Effector memory CD4-positive, alpha-beta T cell (primary cell): ENCODE measurements at places on chromosomes 16 and 17.

GRCh38 chr17:73760439-73760758 is 116.2 kb upstream of the SDK2 start:
- H3K27ac ChIP-seq = no peak overlapping the region
- H3K36me3 ChIP-seq = no peaks in the 10 kb centered on the region
- no peak for DNase-seq

DNA sequence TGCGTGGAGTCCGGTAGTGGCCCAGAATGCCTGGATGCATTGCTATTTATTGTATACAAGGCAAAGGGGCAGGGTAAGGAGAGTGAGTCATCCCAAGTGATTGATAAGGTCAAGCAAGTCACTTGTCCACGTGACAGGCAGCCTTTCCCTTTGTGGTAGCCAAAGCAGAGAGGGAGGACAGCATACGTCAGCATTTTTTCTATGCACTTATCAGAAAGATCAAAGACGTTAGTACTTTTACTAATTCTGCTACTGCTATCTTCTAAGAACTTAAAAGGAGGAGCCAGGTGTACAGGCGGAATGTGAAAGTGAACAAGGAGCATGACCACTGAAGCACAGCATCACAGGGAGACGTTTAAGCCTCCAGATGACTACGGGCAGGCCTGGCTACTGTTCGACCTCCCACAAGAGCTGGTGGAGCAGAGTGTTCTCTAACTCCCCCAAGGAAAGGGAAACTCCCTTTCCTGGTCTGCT is 47.9 kb upstream of the ARL4D start:
- H3K27ac ChIP-seq = no peak overlapping the region
- no peaks in the 10 kb centered on the region for H3K27me3 ChIP-seq
- no peak for DNase-seq
- H3K36me3 ChIP-seq = no peaks in the 10 kb centered on the region
- H3K4me3 ChIP-seq = no peak overlapping the region

DNA sequence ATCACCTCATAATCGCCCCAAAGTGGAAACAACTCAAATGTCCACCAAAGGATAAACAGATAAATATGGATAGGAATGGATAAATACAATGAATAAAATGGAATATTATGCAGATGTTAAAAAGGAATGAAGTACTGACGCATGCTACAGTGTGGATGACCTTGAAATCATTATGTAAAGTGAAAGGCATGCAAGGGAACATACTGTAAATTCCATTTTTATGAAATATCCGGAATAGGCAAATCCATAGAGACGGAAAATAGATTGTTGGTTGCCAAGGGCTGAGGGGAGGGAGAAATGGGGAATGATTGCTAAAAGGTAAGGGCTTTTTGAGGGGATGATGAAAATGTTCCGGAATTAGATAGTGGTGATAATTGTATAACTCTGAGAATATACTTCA is 36.0 kb downstream of the STAT5B start:
- H3K4me1 ChIP-seq = peaks cover 14% of the 10 kb centered on the region
- no peaks in the 10 kb centered on the region for H3K27me3 ChIP-seq
- H3K36me3 ChIP-seq = no peaks in the 10 kb centered on the region

GRCh38 chr16:89653656-89654295 is 3.7 kb downstream of the CHMP1A start:
- H3K36me3 ChIP-seq = peaks cover 16% of the 10 kb centered on the region
- no peak for DNase-seq
- H3K27ac ChIP-seq = no peak overlapping the region
- peaks cover 16% of the 10 kb centered on the region for H3K4me1 ChIP-seq

DNA sequence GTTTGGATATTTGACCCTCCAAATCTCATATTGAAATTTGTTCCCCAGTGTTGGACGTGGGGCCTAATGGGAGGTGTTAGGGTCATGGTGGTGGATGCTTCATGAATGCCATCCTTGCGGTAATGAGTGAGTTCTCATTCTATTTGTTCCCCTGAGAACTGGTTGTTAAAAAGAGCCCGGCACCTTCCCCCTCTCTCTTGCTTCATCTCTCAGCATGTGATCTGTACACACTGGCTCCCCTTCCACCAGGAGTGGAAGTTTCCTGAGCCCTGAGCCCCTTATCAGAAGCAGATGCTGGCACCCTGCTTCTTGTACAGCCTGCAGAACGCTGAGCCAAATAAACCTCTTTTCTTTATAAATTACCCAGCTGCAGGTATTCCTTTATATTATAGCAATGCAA is 25.6 kb downstream of the PIK3R6 start:
- H3K36me3 ChIP-seq = no peaks in the 10 kb centered on the region
- no peaks in the 10 kb centered on the region for H3K4me1 ChIP-seq
- H3K27me3 ChIP-seq = no peaks in the 10 kb centered on the region

- H3K36me3 ChIP-seq = no peaks in the 10 kb centered on the region
- H3K27me3 ChIP-seq = no peaks in the 10 kb centered on the region
- DNase-seq = no peak
- no peak overlapping the region for H3K4me3 ChIP-seq
- H3K27ac ChIP-seq = no peak overlapping the region
- peaks cover 15% of the 10 kb centered on the region for H3K4me1 ChIP-seq
Observed at GRCh38 chr16:66476328-66477027, 49.4 kb downstream of the BEAN1 start.

GRCh38 chr16:69909760-69910159 is 41.4 kb upstream of the CLEC18A start:
- no peak for DNase-seq
- no peaks in the 10 kb centered on the region for H3K27me3 ChIP-seq
- peaks cover 29% of the 10 kb centered on the region for H3K36me3 ChIP-seq
- H3K27ac ChIP-seq = no peak overlapping the region
- H3K4me1 ChIP-seq = no peaks in the 10 kb centered on the region
